Activated T-cell treated with anti-CD3 and anti-CD28 coated beads, Interleukin-2, amount 50 U/mL, for 24 hours (primary cell): ENCODE measurements at places on chromosomes 7 and 10.
A peak's percentile ranks its signal among the peaks of the same experiment; 100 is the strongest.

- H3K27ac ChIP-seq, result no peak overlapping the region
- peaks cover 10% of the 10 kb centered on the region for H3K4me1 ChIP-seq
- no peaks in the 10 kb centered on the region for H3K27me3 ChIP-seq
- no peaks in the 10 kb centered on the region for H3K36me3 ChIP-seq
These were observed 12.9 kb upstream of the FIGNL1 start for GRCh38 chr7:50463035-50463434.

- peak overlapping the region; percentile 93 for H3K27ac ChIP-seq
- peak overlapping the region; percentile 61 for H3K4me3 ChIP-seq
- no peak for DNase-seq
- peaks cover 49% of the 10 kb centered on the region for H3K36me3 ChIP-seq
These were observed 212.2 kb downstream of the FAM107B start for GRCh38 chr10:14562218-14563075.

DNA sequence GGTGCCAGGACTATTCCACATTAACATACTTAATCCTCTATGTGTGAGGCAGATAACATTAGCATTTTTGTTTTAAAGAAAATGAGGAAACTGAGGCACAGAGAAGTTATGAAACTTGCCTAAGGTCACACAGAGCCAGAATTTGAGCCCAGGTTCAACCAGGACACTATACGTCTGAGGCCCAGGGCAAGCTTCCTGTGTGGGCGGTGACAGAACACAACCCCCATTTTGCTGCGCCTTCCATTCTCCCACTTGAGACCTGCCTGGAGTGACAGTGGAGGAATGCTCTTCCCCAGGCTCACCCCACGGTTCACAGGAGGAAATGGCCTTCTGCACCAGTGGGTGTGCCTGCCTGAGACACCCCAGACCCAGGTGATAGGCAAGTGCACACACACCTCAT lies 164.1 kb downstream of the SH3PXD2A start:
- H3K36me3 ChIP-seq, result no peaks in the 10 kb centered on the region
- DNase-seq, result no peak
- H3K4me1 ChIP-seq, result peaks cover 27% of the 10 kb centered on the region
- H3K27me3 ChIP-seq, result peaks cover 4% of the 10 kb centered on the region
- H3K4me3 ChIP-seq, result no peak overlapping the region

GRCh38 chr10:123972481-123973401 lies 81.1 kb upstream of the CPXM2 start:
- H3K27me3 ChIP-seq, result peaks cover 82% of the 10 kb centered on the region
- H3K27ac ChIP-seq, result no peak overlapping the region
- peaks cover 6% of the 10 kb centered on the region for H3K4me1 ChIP-seq
- no peaks in the 10 kb centered on the region for H3K36me3 ChIP-seq
- DNase-seq, result no peak
- no peak overlapping the region for H3K4me3 ChIP-seq

GRCh38 chr7:77276120-77276519 lies 76.5 kb upstream of the FGL2 start:
- H3K4me3 ChIP-seq, result no peak overlapping the region
- peaks cover 3% of the 10 kb centered on the region for H3K36me3 ChIP-seq
- no peak for DNase-seq
- H3K27ac ChIP-seq, result no peak overlapping the region
- peaks cover 11% of the 10 kb centered on the region for H3K4me1 ChIP-seq

DNA sequence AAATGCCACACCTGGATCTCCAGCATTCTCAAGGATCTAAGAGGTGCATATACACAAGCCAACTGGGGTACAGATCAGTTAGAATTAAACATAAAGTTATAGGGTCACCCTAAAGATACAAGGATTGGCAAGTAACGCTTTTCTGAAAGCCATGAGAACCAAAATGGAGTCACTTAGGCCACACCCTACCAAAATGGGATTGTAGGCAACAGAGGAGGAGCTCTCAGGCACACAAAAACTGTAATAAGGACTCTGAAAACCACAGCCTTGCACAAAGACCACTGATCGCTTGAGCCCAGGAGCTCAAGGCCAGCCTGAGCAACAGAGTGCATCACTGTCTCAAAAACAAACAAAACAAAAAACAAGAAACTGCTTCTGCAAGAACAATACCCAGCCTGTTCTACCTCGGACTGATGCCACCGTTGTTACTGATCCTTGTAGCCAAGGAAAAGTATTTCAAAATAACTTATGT lies 35.5 kb downstream of the SVOPL start:
- H3K36me3 ChIP-seq, result no peaks in the 10 kb centered on the region
- peaks cover 57% of the 10 kb centered on the region for H3K27me3 ChIP-seq
- no peak overlapping the region for H3K4me3 ChIP-seq
- H3K4me1 ChIP-seq, result peaks cover 22% of the 10 kb centered on the region
